Activated CD4-positive, alpha-beta memory T cell treated with anti-CD3 and anti-CD28 coated beads, Interleukin-2, amount 10 ng/mL, durations not matched to agents 7 days and 5 days (primary cell): ENCODE measurements at places on chromosomes 13 and 19. TPM values are rescaled to one million over a fixed set of nuclear protein-coding genes. Genes with fewer than 3 reads are reported as not detected.

ZNF799 gene
- total RNA-seq: 4.7 TPM

ZNF793 gene
- total RNA-seq: 2.3 TPM

ZNF813 gene
- total RNA-seq: 3.8 TPM

RAP2A gene
- 37.0 TPM for total RNA-seq

LIPE gene
- 34.7 TPM for total RNA-seq

PSG2 gene
- not detected for total RNA-seq

SKA3 gene
- 33.2 TPM for total RNA-seq
